EL (cell line): ENCODE measurements at places on chromosomes 16 and 17.

DNA sequence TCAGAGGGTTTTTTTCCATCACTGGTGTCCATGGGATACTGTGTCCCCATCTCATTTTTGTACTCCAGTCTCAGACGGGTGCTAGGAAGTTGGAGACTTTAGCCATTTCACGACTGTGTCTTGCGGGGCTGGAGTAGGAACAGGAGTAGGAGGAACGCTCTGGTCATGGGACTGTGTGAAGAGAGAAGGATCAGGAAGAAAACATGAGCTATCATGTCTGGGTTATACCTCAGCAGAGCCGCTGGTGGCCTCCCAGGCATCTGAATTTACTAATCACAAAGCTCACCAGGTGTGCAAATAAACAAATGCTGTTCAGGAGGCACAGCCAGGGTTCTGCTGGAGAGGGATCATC lies 225.4 kb downstream of the SEC14L1 start:
- DNase-seq: no peak

DNA sequence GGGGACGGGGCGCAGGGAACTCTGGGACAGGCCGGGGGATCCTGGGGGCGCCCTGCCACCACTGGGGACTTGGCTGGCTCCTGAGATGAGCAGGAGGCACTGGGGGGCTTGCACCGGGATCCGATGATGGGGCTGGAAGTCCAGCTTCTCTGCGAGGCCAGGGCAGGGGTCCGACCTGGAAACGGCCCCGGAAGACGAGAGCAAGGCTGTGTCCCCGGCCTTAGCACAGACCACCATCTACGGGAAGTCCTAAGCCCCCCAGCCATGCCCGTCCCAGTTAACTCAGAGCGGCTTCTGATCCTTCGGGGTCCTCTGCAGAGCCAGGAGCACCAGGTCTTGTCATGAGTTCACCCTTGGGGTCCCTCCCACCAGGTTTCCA lies 573 bp downstream of the CDT1 start:
- DNase-seq: no peak

DNA sequence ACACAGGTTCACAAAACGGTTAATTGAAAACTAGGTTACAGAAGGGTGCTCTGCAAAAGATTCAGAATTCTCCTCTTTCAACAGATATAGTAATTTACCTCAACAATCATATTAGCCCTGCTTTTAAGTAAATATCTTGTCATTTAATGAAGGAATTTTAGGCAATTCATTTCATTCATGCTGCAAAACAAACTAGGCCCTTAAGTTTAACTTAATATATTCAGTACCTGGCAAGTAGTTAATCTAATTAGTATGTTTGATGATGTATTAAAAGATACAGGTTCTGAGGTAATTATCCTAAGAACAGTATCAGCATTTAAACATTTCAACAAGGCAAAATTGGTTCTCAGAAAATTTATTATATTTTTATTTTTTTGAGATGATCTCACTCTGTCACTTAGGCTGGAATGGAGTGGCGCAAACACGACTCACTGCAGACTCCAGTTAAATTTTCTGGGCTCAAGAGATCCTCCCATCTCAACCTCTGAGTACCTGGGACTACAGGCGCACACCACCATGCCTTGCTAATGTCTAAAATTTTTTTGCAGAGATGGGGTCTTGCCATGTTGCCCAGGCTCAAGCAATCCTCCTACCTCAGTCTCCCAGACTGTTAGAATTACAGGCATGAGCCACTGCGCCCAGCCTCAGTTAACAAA lies 44.9 kb downstream of the SMURF2 start:
- DNase-seq: peak; percentile 43

DNA sequence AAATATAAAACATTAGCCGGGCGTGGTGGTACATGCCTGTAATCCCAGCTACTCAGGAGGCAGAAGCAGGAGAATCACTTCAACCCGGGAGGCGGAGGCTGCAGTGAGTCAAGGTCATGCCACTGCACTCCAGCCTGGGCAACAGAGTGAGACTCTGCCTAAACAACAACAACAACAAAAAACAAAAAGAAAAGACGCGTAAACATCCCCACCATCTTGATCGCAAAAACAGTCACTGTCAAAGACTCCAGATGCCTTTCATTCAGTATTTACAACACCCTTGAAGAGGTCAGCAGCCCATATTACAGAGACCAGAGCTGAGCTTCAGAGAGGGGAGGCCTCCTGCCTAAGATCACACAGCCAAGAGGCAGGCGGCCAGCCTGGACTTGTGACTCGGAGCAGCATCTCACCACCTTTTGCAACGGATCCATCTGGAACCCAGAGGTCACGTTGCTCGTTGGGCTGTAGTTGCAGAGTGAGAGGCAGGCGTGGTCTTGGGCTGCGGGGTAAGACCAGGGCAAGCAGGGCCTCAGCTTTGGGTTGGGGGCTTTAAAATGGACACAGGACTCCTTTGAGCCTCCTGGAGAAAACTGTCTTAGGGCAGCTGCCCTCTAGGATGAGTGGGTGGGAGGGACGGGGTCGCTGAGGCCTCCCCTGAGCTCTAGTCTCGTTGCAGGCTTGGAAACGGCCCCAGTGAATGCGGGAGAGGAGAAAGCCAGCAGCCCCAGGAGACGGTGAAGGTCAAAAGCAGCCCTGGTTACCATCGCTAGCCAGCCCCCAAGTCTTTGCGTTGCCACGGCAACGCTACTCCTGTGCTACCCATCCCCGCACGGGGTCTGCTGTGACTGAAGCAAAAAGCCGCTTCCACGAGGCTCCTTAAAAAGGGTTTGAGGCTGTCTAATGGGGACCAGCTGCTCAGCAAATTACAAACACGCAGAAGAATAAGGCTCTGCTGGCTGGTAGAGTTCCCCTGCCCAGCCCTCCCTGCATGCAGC lies 26.1 kb downstream of the LGALS3BP start:
- DNase-seq: no peak

GRCh38 chr17:34484193-34484733 lies 95.1 kb upstream of the TMEM132E start:
- no peak for DNase-seq

DNA sequence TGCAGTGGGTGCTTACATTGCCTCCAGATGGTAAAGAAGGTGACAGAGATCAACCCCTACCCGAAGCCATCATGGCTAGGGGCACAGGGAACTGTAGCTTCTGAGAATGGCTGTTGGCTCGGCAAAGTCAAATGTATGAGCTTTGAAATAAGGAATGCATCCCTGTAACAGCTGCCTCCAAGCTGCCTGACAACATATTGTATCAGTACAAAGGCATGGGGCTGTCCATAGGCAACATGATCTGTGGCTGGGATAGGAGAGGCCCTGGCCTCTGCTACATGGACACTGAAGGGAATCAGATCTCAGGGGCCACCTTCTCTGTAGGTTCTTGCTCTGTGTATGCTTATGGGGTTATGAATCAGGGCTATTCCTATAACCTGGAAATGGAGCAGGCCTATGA lies 119.2 kb upstream of the NETO2 start:
- DNase-seq: no peak
